Testis (tissue), 5 donors: ENCODE measurements at places on chromosomes 2 and 18. TPM values are rescaled to one million over a fixed set of nuclear protein-coding genes. Genes with fewer than 3 reads are reported as not detected.

DNA sequence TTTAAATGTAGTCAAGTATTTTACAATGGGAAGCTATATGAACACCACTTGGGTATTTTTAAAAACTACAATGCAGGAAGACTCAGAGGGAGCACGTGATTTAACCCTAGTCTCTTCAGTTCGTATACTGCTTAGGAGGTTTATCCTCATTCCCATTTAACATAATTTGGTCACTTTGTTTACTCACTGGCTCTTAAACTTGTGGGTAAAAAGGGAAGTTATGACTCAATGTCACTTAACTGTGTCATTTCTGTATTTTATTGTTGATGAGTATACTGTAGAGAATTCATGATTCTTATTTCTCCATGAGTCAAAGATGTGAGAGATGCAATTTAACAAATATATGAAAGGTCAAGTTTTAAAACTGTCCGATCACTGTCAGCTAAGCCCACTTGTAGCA, 48.2 kb downstream of the SLC66A3 start:
- no peaks in the 10 kb centered on the region for H3K4me1 ChIP-seq
- H3K36me3 ChIP-seq = no peaks in the 10 kb centered on the region
- no peak overlapping the region for H3K27ac ChIP-seq
- no peak overlapping the region for H3K4me3 ChIP-seq

DNA sequence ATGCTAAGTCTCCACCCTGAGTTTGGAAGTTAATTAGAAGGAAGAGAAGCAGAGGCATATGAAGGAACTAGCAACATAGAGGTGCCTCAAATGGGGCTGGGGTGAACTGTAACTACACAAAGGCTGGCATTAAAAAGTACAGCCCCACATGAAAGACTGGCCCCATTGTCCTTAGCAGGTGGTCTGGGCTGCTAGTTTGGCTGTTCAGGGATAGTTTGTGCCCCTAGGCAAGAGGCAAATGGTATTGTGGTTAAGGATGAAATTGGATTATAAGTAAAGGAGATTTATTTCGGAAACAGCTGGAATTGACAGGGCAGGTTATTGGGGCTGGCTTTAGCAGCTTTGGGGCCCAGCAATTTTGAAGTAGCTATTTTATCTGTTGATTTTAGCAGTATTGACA, 365.7 kb upstream of the TNP1 start:
- no peak overlapping the region for H3K27ac ChIP-seq
- no peaks in the 10 kb centered on the region for H3K27me3 ChIP-seq
- no peaks in the 10 kb centered on the region for H3K36me3 ChIP-seq
- H3K4me3 ChIP-seq = no peak overlapping the region

DNA sequence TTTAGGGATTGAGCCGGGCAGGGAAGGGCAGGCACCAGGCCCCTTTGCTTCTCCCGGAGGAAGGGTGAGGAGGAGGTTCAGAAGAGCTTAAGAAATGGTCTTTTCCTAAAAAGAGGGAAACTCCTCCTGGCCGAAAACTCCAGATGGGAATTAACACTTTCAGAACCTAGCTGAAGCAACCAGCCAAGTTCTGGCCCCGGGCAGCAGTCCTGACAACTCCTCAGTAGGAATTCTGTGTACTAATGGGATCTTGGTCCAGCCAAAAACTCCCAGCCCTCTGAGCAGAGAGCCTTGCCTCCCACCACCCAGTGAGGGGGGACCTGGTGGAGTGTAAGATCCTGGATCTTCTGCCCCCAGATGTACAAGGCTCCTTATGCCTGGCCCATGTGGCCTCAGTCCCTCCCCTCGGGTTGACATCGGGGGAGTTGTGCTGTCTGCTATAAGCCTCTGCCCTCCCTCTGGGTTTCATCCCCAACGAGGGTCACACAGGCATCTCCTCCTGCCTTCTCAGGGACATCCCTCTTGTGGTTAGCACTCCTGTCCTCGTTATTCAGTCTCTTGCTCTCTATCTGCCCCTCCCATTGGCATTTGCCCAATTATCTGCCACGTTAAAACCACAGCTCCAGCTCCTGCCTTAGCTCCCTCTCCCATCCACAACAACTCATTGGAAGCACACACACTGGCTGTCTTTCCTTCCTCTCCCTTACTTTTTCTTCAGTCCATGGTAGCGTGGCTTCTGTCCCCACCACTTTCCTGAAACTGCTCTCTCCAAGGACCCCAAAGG, 184.6 kb downstream of the CYP26B1 start:
- H3K36me3 ChIP-seq = no peaks in the 10 kb centered on the region
- no peak overlapping the region for H3K27ac ChIP-seq
- no peaks in the 10 kb centered on the region for H3K27me3 ChIP-seq
- H3K4me1 ChIP-seq = no peaks in the 10 kb centered on the region
- DNase-seq = no peak
- no peak overlapping the region for H3K4me3 ChIP-seq

DNA sequence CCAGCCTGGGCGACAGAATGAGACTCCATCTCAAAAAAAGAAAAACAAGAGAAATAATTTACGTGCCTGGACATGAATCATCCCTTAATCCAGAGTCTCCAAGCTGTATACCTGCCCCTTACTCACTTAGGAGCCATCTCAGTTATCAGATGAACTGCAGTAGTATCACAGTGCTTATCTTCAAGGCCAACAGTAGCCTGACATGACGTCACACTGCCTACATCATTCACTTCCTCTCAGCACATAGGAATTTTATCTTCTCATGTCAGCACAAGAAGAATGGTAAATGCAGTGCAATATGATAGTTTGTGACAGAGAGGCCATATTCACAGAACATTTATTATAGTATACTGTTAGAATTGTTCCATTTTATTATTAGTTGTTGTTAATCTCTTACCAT, 216.6 kb downstream of the SS18 start:
- no peak overlapping the region for H3K4me3 ChIP-seq
- H3K27ac ChIP-seq = no peak overlapping the region
- H3K4me1 ChIP-seq = no peaks in the 10 kb centered on the region

- no peaks in the 10 kb centered on the region for H3K36me3 ChIP-seq
- no peak overlapping the region for H3K27ac ChIP-seq
- no peak for DNase-seq
These were observed 7.2 kb downstream of the RND3 start for GRCh38 chr2:150480241-150480640.

FAM237A gene
- not detected for total RNA-seq

DNA sequence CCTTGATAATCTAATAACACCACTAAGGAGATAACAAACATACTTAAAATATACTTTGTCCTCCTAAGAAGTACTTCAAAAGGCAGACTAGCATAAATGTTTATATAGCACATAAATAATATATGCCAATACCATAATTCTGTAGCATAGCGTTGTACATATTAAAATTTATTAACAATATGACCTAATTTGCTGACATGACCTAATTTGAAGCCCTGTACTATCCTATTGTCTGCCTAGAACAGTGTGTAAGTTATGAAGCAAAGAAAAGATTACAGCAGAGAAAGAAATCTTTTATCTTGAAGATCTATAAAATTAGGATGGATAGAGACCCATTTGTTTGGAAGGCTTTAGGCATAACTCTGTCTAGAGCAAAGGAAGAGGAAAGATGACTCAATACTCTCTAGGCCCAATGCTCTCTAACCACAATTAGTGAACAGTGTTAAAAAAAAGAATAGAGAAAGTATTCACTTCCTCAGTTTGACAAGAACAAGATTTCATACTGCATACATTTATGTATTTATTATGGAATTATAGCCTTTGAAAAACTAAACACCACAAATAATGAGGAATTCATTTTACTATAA, 231.3 kb downstream of the ZRANB3 start:
- no peak for DNase-seq
- no peaks in the 10 kb centered on the region for H3K27me3 ChIP-seq
- no peaks in the 10 kb centered on the region for H3K36me3 ChIP-seq
- H3K4me1 ChIP-seq = no peaks in the 10 kb centered on the region
- no peak overlapping the region for H3K4me3 ChIP-seq

DNA sequence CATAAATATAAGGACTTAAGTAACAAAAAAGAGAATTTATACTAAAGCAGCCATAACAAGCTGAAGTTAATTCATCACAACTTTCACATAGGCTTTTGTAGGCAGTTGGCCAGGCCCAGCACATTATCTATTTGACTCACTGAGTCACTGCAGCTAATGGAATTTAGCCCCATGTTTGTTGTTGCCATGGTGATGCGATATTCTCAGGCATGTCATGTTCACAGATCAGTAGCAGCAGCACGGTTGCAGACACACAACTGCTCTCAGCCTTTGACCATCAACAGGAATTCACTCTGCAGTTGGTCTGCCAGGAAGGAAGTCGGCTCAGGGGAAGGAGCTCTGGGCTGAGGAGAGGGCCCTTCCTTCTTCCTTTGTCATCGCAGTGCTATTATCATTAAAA, 639.8 kb downstream of the TMEM182 start:
- DNase-seq = no peak
- no peaks in the 10 kb centered on the region for H3K4me1 ChIP-seq
- H3K27ac ChIP-seq = no peak overlapping the region
- no peaks in the 10 kb centered on the region for H3K27me3 ChIP-seq
- H3K4me3 ChIP-seq = no peak overlapping the region

VWC2L gene
- total RNA-seq = 0.87 TPM

- H3K27ac ChIP-seq = no peak overlapping the region
- H3K27me3 ChIP-seq = no peaks in the 10 kb centered on the region
- no peaks in the 10 kb centered on the region for H3K36me3 ChIP-seq
- H3K4me3 ChIP-seq = peak overlapping the region; percentile 46
- H3K4me1 ChIP-seq = no peaks in the 10 kb centered on the region
These were observed 112.4 kb upstream of the ZNF236 start for GRCh38 chr18:76709659-76710645.

ABCG5 gene
- total RNA-seq = not detected

GRCh38 chr2:98914713-98915580, 21.1 kb downstream of the CRACDL start:
- H3K36me3 ChIP-seq = no peaks in the 10 kb centered on the region
- H3K27ac ChIP-seq = no peak overlapping the region
- DNase-seq = no peak
- H3K4me3 ChIP-seq = no peak overlapping the region

- no peak overlapping the region for H3K4me3 ChIP-seq
- no peaks in the 10 kb centered on the region for H3K27me3 ChIP-seq
- no peak for DNase-seq
- H3K27ac ChIP-seq = no peak overlapping the region
These were observed 193.8 kb upstream of the RND3 start for GRCh38 chr2:150681120-150681804.

GRCh38 chr2:68196120-68196716, 38.5 kb downstream of the PNO1 start:
- H3K4me3 ChIP-seq = no peak overlapping the region
- no peak overlapping the region for H3K27ac ChIP-seq
- H3K36me3 ChIP-seq = no peaks in the 10 kb centered on the region
- peak; percentile 44 for DNase-seq

IL1R1 gene
- 51.3 TPM for total RNA-seq

KRTCAP3 gene
- total RNA-seq = 6.8 TPM

GRCh38 chr18:3726238-3726951, 276.4 kb downstream of the TGIF1 start:
- H3K27me3 ChIP-seq = no peaks in the 10 kb centered on the region
- DNase-seq = no peak
- H3K4me3 ChIP-seq = no peak overlapping the region
- H3K27ac ChIP-seq = no peak overlapping the region

DNA sequence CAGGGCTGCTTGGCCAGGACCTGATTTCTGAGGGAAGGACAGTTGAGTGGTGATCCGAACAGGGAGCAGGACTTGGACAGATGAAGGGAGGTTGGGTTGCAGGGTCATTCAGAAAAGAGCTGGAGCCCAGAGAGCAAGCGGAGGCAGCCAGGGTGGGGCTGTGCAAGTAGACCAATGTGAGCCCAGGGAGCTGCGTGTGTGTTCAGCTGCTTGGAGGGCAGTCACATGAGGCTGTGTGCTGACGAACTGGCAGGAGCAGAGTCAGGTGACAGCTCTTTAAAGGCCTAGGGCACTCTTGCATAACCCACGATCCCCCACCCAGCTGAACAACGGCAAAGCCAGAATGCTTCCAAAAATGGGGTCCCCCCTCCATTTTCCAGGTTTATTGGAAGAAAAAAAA, 4.6 kb upstream of the MLPH start:
- peak; percentile 92 for DNase-seq

DNA sequence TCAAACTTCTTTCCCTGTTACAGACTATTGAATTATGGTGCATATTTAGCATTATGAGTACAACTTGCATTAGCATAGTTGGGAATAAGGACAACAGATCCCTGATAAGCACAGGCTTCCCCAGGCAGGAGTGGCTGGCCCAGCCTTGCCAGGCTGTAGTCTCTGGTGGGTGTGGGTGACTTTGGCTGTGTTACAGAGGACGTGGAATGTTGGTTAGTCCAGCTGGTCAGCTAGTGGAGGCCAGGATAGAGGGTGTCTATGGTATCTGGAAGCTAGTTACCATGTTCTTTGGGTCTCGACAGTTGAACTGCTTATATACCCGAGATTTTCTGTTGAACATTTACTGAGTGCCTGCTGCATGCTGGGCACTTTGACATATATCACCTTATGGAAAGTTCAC, 4.7 kb downstream of the SH3RF3 start:
- no peak for DNase-seq
- no peaks in the 10 kb centered on the region for H3K36me3 ChIP-seq
- peaks cover 3% of the 10 kb centered on the region for H3K4me1 ChIP-seq

LONRF2 gene
- total RNA-seq = 17.7 TPM

STPG4 gene
- 8.5 TPM for total RNA-seq

DNA sequence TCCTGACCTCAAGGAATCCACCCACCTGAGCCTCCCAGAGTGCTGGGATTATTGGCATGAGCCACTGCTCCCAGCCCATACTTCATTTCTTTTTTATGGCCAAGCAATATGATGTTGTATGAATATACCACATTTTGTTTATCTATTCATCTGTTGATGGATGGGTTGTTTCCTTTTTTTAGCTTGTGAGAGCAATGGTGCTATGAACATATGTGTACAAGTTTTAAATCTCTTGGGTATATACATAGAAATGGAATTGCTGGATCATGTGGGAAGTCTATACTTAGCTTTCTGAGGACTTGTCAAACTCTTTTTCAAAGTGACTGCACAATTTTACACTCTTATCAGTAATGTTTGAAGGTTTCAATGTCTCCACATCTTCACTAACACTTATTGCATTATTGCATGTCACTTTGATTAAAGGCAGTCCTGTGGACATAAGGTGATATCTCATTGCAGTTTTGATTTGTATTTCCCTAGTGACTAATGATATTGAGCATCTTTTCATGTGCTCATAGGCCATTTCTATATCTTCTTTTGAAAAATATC, 167.1 kb upstream of the SPHKAP start:
- H3K4me1 ChIP-seq = no peaks in the 10 kb centered on the region
- no peak overlapping the region for H3K4me3 ChIP-seq
- no peaks in the 10 kb centered on the region for H3K36me3 ChIP-seq
- no peak overlapping the region for H3K27ac ChIP-seq

CCDC141 gene
- 17.8 TPM for total RNA-seq

GRCh38 chr18:8610459-8610851, 1.2 kb downstream of the RAB12 start:
- H3K36me3 ChIP-seq = no peaks in the 10 kb centered on the region
- no peaks in the 10 kb centered on the region for H3K27me3 ChIP-seq
- H3K4me3 ChIP-seq = peak overlapping the region; percentile 82
- H3K27ac ChIP-seq = peak overlapping the region; percentile 83
- peak; percentile 37 for DNase-seq

DOK6 gene
- total RNA-seq = 8.5 TPM

- DNase-seq = no peak
- peaks cover 16% of the 10 kb centered on the region for H3K4me1 ChIP-seq
- H3K27me3 ChIP-seq = no peaks in the 10 kb centered on the region
- no peaks in the 10 kb centered on the region for H3K36me3 ChIP-seq
- no peak overlapping the region for H3K4me3 ChIP-seq
These were observed 129.4 kb downstream of the ZEB2 start for GRCh38 chr2:144390424-144391020.

GRCh38 chr18:50697509-50697908, 122.3 kb downstream of the MRO start:
- no peaks in the 10 kb centered on the region for H3K27me3 ChIP-seq
- no peak overlapping the region for H3K27ac ChIP-seq
- H3K4me3 ChIP-seq = no peak overlapping the region
